ENCODE measurements at places on chromosomes 12 and 14.

GRCh38 chr14:31802838-31803237 lies 241.6 kb downstream of the NUBPL start:
- no peak for DNase-seq

DNA sequence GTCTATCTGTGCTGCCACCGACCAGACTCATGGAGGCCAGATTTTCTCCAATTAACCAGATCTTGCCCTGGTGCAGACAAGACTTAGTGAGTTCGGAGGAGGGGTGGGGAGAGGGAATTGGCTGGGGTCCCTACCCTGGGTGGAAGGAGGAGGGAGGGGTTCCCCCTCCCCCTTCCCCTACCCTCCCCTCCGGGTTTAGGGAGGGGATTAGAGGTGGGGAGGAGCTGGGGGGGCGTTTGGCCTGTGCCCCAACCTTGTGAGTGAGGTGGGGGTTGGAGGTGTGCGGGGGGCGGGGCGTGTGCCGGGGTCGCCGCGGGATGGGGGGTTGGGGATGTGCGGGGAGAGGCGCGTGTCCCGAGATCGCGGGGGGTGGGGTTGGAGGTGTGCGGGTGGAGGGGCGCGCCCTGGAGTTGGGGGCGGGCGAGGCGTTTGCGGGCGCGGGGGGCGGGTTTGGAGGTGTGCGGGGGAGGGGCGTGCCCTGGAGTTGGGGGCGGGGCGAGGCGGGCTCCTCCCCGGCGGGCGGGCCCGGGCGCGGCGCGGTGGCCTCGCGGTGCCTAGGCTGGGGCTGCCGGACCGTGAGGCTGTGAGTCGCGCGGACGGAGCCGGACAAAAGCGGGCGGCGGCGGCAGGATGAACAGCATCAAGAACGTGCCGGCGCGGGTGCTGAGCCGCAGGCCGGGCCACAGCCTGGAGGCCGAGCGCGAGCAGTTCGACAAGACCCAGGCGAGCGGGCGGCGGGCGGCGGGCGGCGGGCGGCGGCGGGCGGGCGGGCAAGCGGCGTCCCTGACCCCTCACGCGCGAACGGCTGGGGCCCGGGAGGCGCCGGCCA lies at the start of gene HIP1R:
Gene HIP1R (plus strand): TSS at position 537 of the 829 bp plus-strand sequence. CDS start 94 bp downstream, at position 631.
- no peak for DNase-seq

DNA sequence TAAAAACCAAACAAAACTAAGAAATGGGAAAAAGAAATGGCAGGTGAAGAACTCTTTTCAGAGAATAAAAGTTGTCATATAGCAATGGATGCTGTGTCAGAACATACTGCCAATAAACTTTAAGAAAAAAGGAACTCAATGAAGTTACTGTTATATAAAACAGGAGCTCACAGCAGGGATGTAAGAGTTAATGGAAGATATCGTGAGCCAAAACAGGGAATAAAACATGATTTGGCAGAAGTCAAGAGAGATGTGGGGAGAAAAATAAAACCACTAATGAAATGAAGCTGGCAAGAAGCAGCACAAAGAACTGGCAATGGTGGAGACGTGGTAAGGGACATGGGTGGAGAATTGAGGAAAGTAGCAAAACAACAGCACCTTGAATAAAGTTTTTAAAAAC lies 61.0 kb downstream of the TAOK3 start:
- no peak for DNase-seq

GRCh38 chr14:76473481-76474263 lies 97.7 kb downstream of the ESRRB start:
- no peak for DNase-seq

- no peak for DNase-seq
These were observed 82.9 kb downstream of the ARF6 start for GRCh38 chr14:49975799-49976198.
